ENCODE measurements at places on chromosomes 4 and X. TPM values are rescaled to one million over a fixed set of nuclear protein-coding genes. Genes with fewer than 3 reads are reported as not detected.

The ZNF827 gene
- polyA plus RNA-seq, result 17.5 TPM

The ZNF81 gene
- 4.2 TPM for polyA plus RNA-seq

The MAP7D3 gene
- polyA plus RNA-seq, result 14.4 TPM

The SYTL4 gene
- polyA plus RNA-seq, result 6.6 TPM

The XKRX gene
- polyA plus RNA-seq, result 0.05 TPM

The HELQ gene
- polyA plus RNA-seq, result 19.9 TPM

The PPP2R2C gene
- polyA plus RNA-seq, result 0.13 TPM

The ETNPPL gene
- not detected for polyA plus RNA-seq

The GABRQ gene
- 1.3 TPM for polyA plus RNA-seq

The MAGT1 gene
- 36.8 TPM for polyA plus RNA-seq

The P2RY8 gene
- polyA plus RNA-seq, result 0.51 TPM

The COX18 gene
- polyA plus RNA-seq, result 12.0 TPM

The ESX1 gene
- polyA plus RNA-seq, result not detected

The CD99 gene
- 188 TPM for polyA plus RNA-seq

The SLC35A2 gene
- polyA plus RNA-seq, result 15.0 TPM

The ITIH6 gene
- 0.77 TPM for polyA plus RNA-seq

The REST gene
- 23.4 TPM for polyA plus RNA-seq

The ADGRG4 gene
- polyA plus RNA-seq, result not detected

The EGF gene
- 10.3 TPM for polyA plus RNA-seq

The PNMA6F gene
- polyA plus RNA-seq, result not detected

The PRKG2 gene
- polyA plus RNA-seq, result 0.82 TPM

The EDA gene
- polyA plus RNA-seq, result 19.2 TPM

The QRFPR gene
- 1.7 TPM for polyA plus RNA-seq

The CHST7 gene
- 4.0 TPM for polyA plus RNA-seq

The MAGEA8 gene
- polyA plus RNA-seq, result 0.25 TPM

The ANXA10 gene
- polyA plus RNA-seq, result not detected

The KIAA1210 gene
- 0.24 TPM for polyA plus RNA-seq

The TMEM35A gene
- 1.6 TPM for polyA plus RNA-seq

The TSR2 gene
- polyA plus RNA-seq, result 42.6 TPM

The MAGED4 gene
- polyA plus RNA-seq, result 29.4 TPM

The CTAG1B gene
- not detected for polyA plus RNA-seq

The TLR10 gene
- 0.42 TPM for polyA plus RNA-seq

The RENBP gene
- polyA plus RNA-seq, result 3.7 TPM

The SAP30 gene
- 7.8 TPM for polyA plus RNA-seq

The LEF1 gene
- polyA plus RNA-seq, result 6.7 TPM

The IL2 gene
- not detected for polyA plus RNA-seq

The PAGE1 gene
- not detected for polyA plus RNA-seq

The TEX13C gene
- polyA plus RNA-seq, result not detected

The MORC4 gene
- polyA plus RNA-seq, result 37.0 TPM

The SHROOM3 gene
- polyA plus RNA-seq, result 19.0 TPM

The SMIM20 gene
- 43.2 TPM for polyA plus RNA-seq

The ZNF630 gene
- 2.8 TPM for polyA plus RNA-seq

The ERCC6L gene
- 1.7 TPM for polyA plus RNA-seq

The SHOX gene
- polyA plus RNA-seq, result 0.58 TPM

The NEXMIF gene
- polyA plus RNA-seq, result 0.33 TPM

The RAB40AL gene
- not detected for polyA plus RNA-seq

The ADH1B gene
- 10.4 TPM for polyA plus RNA-seq

The SPANXN4 gene
- polyA plus RNA-seq, result not detected

The UNC5C gene
- 0.46 TPM for polyA plus RNA-seq

The TRIM60 gene
- not detected for polyA plus RNA-seq

The HSFX3 gene
- 1.1 TPM for polyA plus RNA-seq

All from forelimb muscle (tissue), 1 donor.